Activated gamma-delta T cell treated with Interleukin-2 at 50 U/mL for 16 hours (primary cell): ENCODE measurements at places on chromosomes 12 and 14.
A peak's percentile ranks its signal among the peaks of the same experiment; 100 is the strongest.

DNA sequence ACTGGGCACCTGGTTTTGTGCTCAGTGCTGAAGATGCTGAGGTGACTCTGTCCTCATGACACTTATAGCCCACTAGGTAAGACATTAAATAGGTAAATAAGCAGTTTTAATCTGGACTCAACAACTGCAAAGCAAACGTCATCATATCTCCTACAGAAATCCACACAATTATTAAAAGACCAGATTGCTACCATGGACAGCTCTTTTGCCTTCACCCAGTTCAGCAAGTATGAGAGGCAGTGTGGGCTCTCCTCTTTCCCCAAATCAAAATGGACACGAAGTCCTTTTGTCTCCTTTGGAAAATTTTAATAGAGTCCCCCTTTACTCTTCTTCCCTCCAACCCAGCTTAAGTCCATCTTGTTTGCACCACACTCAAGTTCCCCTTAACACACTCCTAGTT is 171.1 kb downstream of the RPAP3 start:
- DNase-seq = no peak

GRCh38 chr14:95935228-95935822 is 58.7 kb downstream of the TUNAR start:
- no peak for DNase-seq

DNA sequence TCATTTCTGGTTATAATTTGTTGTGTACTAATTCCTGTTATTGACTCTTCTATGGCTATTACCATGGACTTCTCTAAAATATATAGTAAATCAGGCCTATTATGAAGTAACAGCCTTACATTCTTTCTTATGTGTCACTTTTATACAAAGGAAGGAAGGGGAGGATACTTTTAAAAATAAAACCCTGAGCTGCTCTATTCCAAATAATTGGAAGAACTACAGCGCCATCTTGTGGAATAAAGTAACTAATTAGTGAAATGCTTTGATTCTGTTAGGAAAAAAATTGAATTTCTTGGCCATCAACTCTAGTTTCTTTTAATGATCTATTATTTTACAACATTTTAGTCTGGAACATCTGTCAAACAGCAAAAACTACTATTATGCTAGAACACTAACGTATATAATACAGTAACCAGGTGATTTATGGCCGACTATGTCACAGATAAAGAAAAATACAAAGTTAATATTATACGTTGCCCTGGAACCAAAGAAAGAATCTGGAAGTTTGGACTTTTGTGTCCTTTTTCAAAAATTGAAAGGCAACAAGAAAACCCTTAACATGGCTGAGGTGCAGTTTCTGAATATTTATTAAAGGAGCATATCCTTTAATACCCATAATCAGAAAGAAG is 55.0 kb upstream of the NELL2 start:
- DNase-seq = no peak

- DNase-seq = no peak
These were observed 12.1 kb upstream of the BCDIN3D start for GRCh38 chr12:49854976-49855375.

- no peak for DNase-seq
These were observed 157.4 kb downstream of the PTCSC3 start for GRCh38 chr14:36019126-36019525.

GRCh38 chr12:98999559-98999958 is 354.5 kb downstream of the APAF1 start:
- DNase-seq = no peak

DNA sequence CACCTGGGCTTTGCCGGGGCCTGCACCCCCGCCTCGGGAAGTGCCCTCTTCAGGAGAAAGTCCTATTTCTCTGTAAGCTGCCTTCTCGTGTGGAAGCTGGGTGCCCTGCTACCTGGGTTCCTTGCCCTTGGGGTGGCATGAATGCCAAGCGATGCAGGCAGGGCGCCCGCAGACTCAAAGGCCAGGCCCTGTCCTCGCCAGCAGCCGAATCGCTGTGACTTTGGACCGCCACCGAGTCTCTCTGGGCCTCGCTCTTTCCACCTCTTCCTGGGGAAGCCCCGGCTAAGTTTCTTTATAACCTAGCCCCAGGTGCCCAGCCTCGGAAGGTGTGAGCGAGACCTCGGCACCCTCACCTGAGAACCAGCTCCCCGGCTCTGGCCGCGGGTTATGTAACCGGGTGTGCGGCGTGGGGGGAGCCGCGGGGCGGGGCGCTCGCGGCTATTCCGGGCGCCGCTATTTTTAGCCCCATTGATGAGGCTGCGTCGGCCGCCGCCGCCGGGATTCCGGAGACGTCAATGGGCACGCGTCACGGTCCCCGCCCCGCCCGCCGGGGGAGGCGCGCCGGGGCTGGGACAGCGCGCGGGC is 14.6 kb upstream of the NR4A1 start:
- peak; percentile 76 for DNase-seq

GRCh38 chr12:3836641-3837040 is 36.6 kb downstream of the PARP11 start:
- no peak for DNase-seq

DNA sequence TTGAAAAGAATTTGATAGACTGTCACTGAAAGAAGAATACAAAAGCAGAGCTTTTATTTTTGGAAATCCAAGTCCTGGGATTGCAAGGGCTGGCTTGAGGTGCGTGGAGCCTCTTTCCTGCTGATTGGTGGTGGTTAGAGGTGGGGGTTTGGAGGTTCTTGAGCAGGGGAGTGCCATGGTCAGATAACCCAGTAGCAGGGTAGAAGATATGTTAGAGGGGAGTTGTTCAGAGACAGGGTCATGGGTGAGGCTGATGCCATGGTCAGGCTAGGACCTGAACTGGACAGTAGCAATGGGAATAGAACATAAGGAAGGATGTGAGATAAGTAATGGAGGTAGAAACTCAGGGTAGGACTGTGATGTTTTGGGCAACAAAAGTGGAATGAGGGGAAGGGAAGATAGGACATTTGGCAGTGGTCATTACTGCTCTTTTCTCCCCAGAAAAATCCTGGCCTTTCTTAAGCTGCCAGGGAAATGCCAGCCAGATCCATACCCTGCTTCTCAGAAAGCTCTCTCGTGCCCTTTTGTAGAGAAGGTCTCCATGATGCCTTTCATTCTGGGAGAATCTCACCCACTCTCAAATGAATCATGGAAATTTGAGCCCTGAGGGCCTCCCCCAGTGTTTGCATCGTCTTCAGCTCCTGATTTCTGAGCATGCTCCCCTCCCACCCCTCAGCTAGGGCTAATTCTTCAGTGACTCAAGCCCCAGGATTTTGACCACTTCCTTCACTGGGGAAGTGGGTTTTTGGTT is 9.5 kb downstream of the EMP1 start:
- no peak for DNase-seq

GRCh38 chr12:124713436-124714082 is 146.1 kb upstream of the NCOR2 start:
- peak; percentile 23 for DNase-seq

DNA sequence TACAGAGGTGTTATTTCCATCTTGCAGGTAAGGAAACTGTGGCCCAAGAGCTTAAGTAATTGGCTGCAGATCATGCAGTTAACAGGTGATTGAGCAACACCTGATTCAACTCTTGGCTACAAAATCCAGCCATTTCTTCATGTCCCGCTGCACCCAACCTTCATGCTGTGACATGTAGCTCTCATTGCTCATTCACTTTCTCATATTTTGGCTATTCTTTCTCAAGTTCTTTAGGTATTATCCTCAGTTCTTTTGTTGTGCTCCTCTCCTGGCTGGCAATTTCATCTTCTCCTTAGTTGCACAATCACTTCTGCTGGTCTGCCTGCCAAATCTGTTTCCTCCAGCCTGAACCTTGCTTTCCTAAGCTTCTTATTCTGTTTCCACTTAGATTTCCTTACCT is 300.8 kb downstream of the SSPN start:
- DNase-seq = no peak

DNA sequence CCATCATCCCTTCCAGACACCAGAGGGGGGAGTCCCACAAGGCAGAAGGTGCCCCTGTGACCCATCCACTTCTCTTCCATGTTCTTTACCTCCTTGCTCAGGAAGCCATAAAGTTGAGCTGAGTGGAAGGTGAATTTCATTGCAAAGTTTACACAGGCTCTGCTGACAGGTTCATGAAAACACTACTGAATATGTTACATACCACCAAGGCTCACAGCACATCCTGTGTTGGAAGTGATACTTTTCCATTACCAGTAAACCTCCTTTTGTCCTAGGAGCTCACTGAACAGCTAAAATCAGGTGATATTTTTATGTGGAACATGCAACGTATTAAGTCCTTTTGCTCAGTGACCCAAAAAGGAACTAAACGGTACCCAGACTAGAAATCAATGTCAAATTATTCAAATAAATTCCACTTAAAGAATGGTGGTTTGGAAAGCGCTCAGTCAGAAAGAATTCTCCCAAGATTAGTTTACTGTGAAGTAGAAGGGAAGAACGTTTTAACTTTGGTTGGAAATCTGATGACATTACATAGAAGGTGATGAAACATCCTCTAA is 196.2 kb upstream of the NUDT4 start:
- DNase-seq = no peak

- no peak for DNase-seq
These were observed 366.8 kb upstream of the ATXN7L3B start for GRCh38 chr12:74170645-74171477.

GRCh38 chr12:43786899-43787693 is 19.0 kb downstream of the TWF1 start:
- DNase-seq = no peak

DNA sequence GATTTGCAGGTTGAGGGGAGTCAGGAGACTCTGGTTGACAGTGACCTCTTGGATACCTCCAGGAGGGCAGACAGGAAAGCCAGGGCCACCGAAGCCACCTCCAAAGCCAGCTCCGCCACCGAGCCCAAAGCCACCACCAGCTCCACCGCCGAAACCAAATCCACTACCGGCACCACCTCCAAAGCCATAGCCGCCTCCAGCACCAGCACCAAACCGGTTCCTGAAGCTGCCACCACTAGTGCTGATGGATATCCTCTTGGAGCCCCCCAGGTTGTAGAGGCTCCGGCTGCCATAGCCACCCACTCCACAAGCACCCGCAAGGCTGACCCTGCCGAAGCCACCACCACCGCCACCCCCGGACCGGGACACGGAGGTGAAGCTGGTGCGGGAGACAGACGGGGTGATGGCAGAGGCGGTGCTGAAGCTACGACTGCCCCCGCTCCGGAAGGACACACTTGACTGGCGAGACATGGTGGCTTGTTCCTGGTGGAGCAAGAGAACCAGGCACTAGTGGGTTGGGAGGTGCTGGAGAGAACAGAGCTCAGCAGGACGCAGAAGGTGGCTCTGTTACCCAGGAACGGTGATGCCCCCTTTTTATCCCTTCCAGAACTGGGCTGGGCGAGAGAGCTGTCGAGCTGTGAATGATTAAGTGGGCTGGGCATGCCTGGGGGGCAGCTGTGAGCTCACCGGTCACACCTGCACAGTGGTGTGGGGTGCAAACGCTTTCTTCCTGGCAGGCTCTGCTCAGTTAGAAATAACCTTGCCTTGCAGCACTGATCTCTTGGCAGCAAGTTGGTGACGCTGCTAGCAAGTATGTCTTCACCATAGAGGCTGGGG is at the start of gene KRT5:
Gene KRT5, minus strand, starts transcription at position 569 of the 837 bp plus-strand sequence. Its CDS starts 98 bp downstream, at position 471.
- no peak for DNase-seq

DNA sequence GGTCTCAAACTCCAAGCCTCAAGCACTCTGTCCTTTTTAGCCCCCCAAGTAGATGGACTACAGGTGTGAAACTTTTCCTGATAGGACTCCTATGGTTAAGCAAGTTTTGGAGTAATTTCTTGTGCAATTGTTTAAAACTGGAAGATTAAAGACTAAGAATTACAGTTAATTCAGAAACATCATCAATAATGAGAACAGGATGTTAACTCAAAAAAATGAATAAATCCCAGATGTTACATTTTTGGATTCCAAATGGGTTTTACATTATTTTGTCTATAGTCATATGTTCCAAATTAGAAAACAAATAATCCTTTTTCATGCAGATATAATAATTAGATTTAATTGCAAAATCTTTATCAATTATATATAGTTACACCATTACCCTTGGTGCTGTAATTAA is 24.4 kb upstream of the KITLG start:
- DNase-seq = no peak

DNA sequence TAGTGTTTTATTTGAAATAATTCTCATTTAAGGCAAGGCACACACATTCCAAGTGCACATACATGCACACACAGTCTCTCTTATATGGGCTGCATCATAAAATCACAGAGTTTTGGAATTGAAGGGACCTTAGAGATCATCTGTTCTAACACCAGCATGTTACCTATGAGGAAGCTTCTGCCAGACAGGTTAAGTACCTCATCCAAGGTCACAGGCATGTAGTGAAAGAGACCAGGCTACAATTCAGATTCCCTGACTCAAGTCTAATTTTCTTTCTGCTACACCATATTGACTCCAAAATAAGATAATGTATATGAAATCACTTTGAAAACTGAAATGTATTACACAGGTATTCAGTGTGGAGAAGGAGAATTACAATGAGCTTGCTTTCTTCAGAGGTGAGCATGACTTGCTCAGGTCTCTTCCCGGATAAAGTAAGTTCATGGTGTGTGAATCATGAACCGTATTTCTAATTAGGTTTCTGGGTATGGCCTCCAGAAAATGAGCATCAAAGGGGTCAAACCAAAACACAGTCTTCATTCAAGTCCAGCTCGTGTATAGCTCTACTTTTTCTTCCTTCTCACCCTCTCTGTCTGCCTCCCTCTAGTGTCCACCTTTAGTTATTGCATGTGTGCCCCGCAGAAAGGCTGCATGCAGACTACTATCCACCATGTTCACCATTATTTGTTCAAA is 411.9 kb downstream of the FUT8 start:
- peak; percentile 58 for DNase-seq

GRCh38 chr12:80766210-80766609 is 49.5 kb downstream of the MYF5 start:
- DNase-seq = no peak

DNA sequence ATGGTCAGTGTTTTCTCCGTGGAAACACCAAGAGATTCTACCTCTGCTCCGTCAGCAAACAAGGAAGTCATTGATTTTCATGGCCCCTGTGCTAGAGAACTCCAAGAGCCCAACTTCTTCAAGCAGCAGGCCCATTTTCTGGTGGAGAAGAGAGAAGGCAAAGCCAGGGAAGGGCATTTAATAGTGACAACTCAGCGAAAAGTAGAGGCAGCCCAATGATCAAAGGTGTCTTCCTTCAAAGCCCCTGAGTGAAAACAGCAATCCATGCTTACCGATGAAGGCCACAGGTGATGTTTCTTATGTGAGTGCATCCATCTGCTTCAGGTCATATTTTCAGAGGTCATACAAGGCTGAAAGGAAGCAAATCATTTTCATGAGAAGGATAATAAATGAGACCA is 77.3 kb downstream of the VCPKMT start:
- DNase-seq = no peak

DNA sequence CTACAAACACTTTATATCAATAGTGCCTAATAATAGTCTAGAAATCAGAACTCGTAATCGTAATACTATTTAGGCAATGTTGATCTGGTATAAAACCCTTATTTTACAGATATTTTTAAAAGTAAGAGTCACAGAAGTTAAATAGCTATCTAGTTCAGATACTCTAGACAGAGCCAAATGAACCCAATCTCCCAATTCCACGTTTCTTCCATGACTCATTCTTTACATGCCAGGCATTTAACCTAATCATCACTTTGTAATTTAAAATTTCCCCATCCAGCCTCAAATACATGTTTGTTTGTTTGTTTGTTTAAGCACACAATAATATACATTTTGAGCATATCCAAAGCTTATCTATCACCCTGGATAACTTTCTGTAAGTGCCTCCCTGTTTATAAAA is 36.4 kb upstream of the GARIN6 start:
- DNase-seq = no peak

- no peak for DNase-seq
These were observed 31.3 kb downstream of the HECTD4 start for GRCh38 chr12:112350593-112351592.
